ENCODE measurements at places on chromosomes 12 and 14. TPM values are rescaled to one million over a fixed set of nuclear protein-coding genes. Genes with fewer than 3 reads are reported as not detected.

SLC10A1 gene
- 2.6 TPM for total RNA-seq

SHMT2 gene
- total RNA-seq, result 466 TPM

DNA sequence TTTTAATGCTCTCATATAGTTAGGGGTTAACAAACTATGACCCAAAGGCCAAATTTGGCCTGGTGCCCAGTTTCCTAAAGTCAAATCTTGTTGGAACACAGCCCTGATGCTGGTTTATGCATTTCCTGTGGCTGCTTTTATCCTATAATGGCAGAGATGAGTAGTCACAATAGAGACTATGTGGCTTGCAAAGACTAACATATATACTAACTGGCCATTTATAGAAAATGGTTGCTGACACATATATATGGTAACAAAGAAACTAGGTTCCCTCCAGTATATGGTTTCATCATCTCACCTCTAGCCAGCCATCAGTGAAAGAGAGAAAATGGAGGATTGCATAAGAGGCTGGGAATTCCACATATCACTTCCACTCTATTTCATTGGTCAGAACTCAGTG is 10.8 kb downstream of the NAV3 start:
- DNase-seq, result no peak

- DNase-seq, result no peak
Measured at GRCh38 chr14:53626761-53627160, 329.9 kb downstream of the BMP4 start.

DNA sequence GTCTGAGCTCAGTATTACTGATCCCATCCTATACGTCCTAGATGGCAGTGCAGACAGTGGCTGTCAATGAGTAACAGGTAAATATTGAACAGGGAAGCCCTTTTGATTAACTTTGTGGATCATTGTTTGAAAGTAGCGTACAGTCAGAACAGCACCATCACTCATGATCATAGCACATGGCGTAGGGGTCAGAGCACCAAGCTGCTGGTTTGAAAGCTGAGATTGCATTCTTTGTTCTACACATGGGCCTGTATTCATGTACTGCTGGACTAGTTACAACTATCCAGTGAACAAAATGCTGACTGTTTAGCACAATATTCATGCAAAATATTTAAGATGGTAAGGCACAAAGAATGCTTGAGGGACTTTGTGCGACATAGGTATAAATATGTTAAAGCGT is 131.8 kb downstream of the NPAS3 start:
- DNase-seq, result no peak

DNA sequence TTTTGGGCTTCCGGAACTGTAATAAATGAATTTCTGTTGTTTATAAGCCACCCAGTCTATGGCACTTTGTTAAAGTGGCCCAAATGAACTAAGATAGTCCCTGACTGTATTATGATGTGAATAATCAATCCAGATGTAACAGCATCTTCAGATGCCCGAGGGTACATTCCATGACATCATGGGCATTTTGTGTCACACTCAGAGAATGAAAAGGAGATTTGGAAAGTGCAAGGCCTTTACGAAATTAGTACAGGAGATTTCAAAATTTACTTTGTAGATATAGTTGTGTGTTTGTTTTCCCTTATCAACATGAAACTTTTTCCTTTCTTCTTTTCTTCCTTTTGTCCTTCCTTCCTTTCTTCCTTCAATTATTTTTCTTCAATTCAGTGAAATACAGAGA is 54.2 kb upstream of the AMIGO2 start:
- DNase-seq, result no peak

DNA sequence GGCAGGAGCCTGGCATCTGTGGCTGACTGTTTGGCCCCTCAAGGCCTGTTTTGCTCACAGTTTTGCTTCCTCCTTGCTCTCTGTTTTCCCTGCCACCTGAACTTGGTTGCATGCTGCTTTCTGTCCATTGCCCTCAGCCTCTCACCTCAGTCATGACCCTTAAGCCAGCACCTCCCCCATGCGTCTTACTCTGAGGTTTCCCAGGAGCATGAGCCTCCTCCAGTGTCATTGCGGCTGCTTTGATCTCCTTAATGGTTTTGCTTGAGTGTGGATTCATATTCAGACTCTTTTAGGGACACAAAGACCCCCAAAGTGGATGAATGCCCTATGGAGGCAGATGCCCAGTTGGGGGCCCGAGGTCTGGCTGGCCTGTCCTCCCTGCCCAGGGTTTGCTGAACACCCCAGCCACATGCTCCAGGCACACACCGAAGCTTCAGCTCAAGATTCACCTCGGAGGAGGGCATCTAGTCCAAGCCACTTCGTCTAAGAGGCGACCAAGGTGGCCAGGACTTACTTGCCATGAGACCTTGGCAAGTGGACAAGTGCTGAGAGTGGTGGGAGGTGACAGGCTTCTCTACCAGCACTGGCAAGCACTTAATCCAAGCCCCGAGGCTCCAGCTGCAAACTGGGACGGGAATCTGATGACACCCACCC is 95.4 kb upstream of the DIO3 start:
- no peak for DNase-seq

DNA sequence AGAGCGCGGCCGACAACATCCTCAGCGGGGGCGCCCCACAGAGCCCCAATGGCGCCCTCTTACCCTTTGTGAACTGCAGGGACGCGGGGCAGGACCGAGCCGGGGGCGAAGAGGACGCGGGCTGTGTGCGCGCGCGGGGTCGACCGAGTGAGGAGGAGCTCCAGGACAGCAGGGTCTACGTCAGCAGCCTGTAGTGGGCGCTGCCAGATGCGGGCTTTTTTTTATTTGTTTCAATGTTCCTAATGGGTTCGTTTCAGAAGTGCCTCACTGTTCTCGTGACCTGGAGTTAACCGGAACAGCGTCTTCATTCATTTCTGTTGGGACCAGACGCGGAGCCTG is 103.8 kb upstream of the FKBP4 start:
- no peak for DNase-seq

DNA sequence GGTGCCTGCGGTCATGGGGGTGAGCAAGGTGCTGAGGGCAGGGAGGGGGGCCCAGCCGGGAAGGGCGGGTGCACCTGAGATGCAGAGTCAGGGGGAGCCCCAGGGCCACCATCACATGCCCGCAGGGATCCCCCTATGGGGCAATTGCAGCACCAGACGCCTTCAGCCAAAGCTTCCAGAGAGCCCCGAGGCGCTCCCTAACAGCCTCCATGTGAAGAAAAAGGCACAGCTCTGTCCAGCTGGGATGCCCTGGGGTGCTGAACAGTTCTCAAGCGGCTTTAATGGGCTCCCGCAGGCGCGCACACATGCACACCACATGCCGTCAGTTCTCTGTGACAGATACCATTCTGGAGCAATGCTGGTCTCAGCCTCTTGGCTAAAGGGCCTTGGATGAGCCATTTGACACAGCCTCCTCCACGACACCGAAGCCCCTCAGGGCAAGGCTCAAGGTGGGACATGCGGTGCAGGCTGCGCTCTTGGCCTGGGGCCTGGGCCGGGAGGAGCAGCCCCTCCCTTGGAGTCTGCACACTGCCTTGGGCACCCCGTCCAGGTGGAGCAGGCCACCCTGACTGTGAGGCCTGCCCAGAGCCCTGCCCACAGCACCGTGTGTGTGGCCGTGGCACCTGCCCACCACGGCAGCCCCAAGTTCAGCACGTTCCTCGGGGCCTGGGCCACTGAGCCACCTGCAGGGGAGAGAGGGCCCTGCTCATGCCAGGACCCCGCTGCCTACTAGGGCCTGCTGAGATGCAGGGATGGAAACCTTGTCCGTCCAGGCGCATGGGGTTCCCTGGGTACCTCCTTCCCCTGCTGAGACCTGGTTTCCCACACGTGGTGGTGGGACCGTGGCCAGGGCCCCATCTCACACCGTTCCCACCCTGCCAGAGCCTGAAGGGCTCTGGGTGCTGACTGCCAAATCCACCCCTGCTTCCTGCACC is 7.7 kb downstream of the XRCC3 start:
- no peak for DNase-seq

- DNase-seq, result no peak
Measured at GRCh38 chr12:44532940-44533339, 343.2 kb downstream of the NELL2 start.

DNA sequence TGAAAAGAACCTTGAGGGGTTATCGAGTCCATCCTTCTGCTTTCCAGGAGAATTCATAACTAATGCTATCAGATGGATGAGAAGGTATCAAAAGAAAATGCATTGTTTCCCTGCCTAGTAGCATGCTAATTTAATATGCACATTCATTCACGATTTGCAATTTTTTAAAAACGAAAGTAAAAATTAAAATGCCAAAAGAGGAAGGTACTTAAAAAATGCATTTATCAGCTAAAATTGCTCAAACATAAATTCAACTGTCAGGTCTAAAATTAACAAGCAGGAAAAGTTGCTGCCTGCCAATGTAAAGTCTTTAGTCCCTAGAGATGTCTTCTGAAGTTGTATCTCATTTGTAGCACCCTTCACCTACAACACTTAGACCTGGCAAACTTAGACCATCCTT is 7.9 kb downstream of the ATF7 start:
- no peak for DNase-seq
